Lower leg skin (tissue), 4 donors: ENCODE measurements at places on chromosomes 16 and 17.

GRCh38 chr17:56675876-56676660, 82.6 kb downstream of the NOG start:
- DNase-seq = no peak

DNA sequence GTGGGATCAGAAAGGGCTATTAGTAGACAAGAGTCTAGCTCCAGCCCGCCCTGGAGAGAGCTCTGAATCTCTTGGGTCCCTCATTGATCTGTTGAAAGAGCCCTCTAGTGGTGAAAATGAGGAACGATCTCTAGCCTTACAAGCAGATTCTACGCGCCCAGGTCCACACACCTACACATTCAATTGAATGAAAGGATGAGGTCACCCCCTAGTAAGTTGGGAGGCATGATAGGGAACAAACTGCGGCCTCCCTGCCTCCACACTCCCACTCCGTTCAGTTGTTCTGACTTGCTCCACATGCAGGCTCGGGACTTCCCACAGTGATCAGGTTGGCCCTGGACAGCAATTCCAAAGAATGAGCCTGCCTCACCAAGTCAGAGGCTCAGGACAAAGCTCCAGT, 2.9 kb upstream of the CACNG3 start:
- no peak for DNase-seq

GRCh38 chr17:78986649-78987328, 7.1 kb upstream of the LGALS3BP start:
- DNase-seq = no peak

DNA sequence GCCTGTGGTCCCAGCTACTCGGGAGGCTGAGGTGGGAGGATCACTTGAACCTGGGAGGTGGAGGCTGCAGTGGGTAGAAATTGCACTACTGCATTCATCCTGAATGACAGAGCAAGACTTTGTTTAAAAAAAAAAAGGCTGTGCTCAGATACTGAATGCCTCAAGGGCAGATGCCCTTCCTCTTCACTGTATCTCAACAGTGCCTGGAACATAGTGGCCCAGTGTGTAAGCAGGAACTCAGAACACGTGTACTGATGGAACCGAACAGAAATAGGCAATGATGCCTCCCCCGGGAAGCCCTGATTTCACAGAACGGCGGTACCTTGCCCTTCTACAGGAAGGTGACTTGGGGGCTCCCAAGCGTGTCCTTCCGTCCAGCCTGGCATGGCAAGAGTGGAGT, 46.8 kb downstream of the PLXDC1 start:
- no peak for DNase-seq

DNA sequence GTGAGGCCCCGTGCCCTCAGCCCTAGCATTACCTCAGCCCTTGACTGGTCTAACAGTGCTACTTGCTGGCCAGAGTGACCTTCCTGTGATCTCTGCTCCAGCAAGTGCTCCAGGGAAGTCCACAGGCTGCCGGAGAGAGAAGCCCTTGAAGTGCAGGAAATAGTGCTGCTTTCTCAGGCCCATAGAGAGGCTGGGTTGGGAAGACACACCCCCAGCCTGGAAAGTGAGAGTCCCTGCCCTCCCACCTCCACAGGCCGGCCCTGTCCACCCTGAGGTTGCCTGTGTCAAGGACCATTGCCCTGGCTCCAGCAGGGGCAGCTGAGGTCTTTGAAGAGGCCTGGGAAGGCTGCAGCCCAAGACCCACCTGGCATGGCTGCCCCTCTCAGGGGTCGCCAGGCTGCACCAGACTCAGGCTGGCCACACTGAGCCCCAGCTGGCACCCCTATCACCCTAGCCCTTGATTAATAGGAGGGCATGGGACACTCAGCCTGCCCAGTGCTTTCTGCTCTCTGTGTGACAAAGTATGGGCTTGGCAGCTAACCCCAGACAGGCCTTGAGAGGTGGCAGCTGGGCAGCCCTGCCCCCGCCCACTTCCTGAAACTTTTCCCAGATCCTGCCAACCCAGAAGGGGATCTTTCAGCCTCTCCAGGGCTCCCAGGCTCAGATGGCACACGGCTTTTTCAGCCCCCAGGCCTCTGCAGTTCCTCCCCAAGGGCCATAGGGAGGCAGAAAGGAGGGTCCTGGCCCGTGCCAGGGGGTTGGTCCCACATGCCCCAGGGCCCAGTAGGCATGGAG, 21.7 kb downstream of the ATP6V0D1 start:
- DNase-seq = no peak

- DNase-seq = no peak
These were observed at the start of gene ASGR1 for GRCh38 chr17:7179317-7180254. ASGR1 (minus strand) TSS chr17:7179370; CDS start chr17:7178563, 807 bp downstream.

DNA sequence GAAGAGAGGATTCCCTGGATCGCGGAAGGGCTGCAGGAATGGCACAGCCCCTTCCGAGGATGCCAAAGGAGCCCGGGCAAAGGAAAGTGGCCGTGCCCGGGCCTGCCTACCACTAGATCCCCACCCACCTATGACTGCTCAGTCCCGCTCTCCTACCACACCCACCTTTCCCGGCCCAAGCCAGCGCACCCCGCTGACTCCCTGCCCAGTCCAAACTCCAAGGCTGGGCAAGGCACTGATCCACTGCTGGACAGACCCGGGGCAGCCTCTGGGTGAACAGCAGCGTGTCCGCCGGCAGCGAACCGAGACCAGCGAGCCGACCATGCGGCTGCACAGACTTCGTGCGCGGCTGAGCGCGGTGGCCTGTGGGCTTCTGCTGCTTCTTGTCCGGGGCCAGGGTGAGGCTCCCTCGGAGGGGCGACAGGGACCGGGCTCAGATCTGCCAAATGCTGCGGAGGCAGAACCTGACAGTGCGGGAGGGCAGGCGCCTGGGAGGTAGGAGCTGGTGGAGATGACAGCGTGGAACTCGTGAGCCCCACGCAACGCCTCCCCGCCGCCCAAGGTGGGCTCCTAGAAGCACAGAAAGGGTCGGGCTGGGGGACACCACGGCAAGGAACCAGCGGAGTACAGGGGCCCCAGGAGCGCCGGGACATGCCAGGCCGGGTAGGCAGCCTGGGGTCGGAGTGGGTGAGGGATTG, at the start of gene CES2:
Gene CES2 (plus strand): TSS at position 203 of the 698 bp plus-strand sequence. CDS start 120 bp downstream, at position 323.
- DNase-seq = no peak
